ENCODE measurements at places on chromosomes 2 and 18.
A peak's percentile ranks its signal among the peaks of the same experiment; 100 is the strongest.

- DNase-seq: no peak
Observed at GRCh38 chr2:129904532-129905446, 74.7 kb upstream of the RAB6C start.

DNA sequence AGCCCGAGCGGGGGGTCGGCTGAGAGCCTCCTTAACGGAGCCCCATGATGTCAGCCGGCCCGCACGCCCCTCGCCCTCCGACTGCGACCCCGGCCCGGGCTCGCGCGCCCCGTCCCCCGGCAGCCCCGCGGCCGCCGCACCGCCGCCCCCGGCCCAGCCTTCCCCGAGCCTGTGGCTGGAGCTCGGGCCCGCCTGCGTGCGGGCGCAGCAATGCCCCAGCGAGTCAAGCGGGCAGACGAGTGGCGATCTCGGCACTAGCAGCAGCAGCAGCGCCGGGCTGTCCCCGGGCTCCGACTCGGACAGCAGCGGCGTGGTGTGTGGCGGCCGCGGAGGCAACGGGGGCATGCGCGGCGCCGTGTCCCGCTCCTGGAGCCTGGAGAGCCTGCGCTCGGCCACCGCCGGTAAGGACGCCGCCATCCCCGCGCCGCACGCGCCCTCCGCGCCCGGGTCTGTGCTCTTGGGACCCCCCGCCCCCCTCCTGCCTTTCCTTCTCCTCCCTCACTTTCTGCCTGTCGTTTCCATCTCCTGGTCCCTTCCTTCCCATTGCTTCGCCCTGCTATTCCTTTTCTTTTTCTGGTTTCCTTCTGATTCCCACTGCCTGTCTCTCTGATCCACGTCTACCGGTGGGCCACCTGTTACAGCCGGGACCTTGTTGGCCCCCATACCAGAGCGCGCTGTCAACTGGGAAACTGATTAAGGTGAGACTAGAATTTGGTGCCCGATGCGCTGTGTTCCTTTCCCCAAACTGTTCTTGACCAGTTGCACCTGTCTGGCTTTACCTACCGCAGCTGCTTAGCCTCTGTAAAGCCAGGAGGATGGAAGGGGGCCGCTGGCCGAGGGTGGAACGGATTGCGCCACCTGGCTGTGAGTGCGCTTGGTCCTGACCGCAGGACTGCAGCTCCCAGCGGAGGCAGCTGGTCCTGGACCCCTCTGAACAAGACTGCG is 127.4 kb downstream of the ARHGEF4 start:
- no peak for DNase-seq

GRCh38 chr2:212814941-212815340 is 276.3 kb upstream of the ERBB4 start:
- no peak for DNase-seq

DNA sequence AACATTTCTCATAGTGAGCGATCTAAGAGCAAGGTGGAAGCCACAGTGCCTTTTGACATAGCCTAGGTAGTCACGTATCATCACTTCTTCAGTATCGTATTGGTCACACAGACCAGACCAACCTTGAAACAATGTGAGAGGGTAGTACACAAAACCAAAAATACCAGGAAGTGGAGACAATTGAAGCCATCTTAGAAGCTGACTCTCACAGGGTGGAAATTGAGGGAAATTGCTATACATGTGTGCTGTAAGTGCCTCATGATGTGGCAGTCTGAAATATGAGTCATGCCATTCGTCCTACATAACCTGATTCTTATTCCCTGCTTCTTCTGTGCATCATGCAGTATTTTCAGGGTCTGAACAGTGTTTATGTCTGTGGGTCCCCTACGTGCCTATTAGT is 62.3 kb upstream of the STON1 start:
- no peak for DNase-seq

- no peak for DNase-seq
Observed at GRCh38 chr18:75297731-75298130, 87.1 kb downstream of the TSHZ1 start.

DNA sequence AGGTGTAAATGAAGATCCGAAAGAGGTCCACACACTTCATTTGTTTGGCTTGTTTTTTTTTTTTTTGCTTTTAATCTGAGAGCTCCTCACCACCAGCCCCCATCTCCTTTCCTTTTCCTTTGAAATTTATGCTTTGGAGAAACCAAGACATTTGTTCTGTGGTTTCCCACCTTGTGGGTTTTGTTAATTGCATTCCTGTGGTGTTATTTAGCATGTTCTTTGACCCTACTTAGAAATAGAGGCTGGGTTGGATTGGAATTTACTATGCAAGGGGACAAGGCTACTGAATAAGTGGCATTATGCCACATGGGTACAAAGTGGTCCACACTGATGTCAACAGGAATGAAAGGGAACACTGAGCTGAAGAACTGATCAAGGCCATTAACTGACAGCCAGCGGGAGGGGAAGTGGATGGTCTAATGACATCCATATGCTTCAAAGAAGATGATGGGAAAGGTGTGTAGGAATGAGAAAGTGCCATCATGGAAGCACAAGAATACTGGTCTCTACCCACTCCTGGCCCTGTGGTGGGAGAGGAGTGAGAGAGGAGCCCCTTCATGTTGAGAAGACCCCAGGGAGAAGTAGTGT is 8.9 kb downstream of the CCL20 start:
- DNase-seq: no peak

- DNase-seq: peak; percentile 59
Observed at GRCh38 chr2:14756981-14757657, 124.6 kb downstream of the LRATD1 start.
